ENCODE measurements at places on chromosomes 7 and 10. TPM values are rescaled to one million over a fixed set of nuclear protein-coding genes. Genes with fewer than 3 reads are reported as not detected.
A peak's percentile ranks its signal among the peaks of the same experiment; 100 is the strongest.

Gene TEX36
- polyA plus RNA-seq = not detected

- DNase-seq = no peak
Observed at GRCh38 chr7:47550788-47551470, 31.0 kb downstream of the TNS3 start.

Gene NRCAM
- 26.6 TPM for polyA plus RNA-seq

Gene PYROXD2
- 13.1 TPM for polyA plus RNA-seq

Gene TFR2
- 2.4 TPM for polyA plus RNA-seq

Gene EPHA1
- 20.2 TPM for polyA plus RNA-seq

DNA sequence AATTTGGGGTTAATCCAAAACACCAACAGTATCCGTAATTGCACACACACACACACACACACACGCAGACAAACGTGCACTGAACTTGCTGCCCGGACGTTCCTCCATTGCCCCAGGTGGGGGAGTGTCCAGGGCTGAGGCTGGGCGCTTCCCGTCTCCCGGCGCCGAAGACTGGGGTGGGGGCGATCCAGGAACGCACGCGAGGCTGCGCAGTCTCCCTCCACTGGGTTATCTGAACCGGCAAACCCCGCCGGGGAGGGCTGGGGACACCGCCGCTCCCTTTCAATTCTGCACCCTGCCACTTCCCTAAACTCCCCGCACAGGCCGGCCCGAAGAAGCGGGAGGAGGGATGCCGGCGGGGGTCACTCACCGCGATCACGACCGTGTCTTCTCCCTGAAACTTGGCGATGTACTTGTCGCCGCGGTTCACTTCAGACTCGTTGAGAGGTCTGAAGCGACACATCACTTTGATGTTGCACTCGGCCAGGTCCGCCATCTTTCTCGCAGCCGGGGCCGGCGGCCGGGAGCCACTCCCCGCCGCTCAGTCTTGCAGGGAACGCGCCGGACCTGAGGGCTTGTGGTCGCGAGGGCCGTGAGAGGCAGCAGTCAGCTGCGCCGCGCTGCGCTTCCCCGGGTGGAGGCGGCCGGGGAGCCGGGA lies 618 bp downstream of the KIF5B start:
- peak; percentile 67 for DNase-seq

Data from left renal cortex interstitium (tissue), 4 donors.